Substantia nigra (tissue), 51 donors: ENCODE measurements at places on chromosomes 3 and 15.

DNA sequence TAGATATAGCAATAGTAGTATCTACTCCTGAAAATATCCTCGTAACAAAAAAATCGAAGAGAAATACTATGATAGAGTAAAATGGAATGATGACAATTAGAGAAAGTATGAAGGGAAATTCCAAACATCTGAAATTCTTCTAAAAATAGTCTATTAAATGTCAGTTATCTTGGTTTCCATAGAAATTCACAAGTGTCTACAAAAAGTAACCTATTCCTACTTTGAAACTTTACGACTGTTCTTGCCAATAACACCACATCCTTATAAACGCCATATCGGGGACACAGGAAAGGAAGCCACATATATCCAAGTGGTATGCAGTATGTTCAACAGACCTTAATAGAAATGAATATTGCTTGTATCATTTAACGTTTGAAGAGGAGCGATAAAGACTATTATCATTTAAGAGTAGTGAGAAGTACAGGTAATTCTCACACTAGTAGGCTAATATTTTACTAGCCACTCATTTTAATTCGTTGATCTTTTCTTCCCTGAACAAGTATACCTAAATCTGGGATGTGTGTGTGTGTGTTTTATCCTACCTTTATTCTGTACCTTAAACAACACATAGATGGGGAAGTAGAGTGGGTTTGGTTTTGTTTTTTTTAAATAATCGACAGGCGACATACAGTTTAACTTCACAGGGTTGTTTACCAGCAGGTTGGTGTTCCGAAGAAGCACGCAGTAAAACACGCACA lies 1.2 kb downstream of the GPR176 start:
- no peak for DNase-seq

- no peak for DNase-seq
Observed at GRCh38 chr3:54866251-54866650, 61.6 kb downstream of the LRTM1 start.

- no peak for DNase-seq
Observed at GRCh38 chr3:111277226-111277625, 205.6 kb downstream of the NECTIN3 start.

GRCh38 chr3:5057272-5057671 lies 64.8 kb upstream of the ARL8B start:
- DNase-seq, result no peak

DNA sequence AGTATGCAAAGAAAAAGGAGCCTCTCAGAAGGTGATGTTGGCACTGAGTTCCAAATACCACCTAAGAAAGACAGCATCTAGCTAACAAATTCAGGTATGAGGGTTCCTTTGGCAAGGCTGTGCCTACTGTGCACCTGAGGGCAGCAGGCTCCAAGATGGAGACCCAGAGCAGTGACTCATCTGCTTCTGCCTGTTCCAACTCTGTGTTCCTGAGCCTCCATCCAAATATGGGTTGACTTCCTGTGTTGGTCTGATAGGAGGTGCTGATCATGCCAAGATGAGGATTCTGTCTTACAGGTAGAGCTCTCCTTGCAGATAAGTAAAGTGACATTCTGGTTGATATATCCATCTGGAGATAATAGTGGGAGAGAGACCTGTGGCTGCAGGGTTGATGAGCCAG lies 26.0 kb downstream of the SV2B start:
- no peak for DNase-seq

GRCh38 chr15:22942306-22942855 lies 37.8 kb downstream of the CYFIP1 start:
- no peak for DNase-seq
